MG63 (cell line): ENCODE measurements at places on chromosomes 5 and 9.

- no peak for DNase-seq
These were observed 69.3 kb downstream of the SLC1A1 start for GRCh38 chr9:4559261-4560182.

- peak; percentile 91 for DNase-seq
These were observed 624.6 kb downstream of the BNC2 start for GRCh38 chr9:16245756-16246440.

DNA sequence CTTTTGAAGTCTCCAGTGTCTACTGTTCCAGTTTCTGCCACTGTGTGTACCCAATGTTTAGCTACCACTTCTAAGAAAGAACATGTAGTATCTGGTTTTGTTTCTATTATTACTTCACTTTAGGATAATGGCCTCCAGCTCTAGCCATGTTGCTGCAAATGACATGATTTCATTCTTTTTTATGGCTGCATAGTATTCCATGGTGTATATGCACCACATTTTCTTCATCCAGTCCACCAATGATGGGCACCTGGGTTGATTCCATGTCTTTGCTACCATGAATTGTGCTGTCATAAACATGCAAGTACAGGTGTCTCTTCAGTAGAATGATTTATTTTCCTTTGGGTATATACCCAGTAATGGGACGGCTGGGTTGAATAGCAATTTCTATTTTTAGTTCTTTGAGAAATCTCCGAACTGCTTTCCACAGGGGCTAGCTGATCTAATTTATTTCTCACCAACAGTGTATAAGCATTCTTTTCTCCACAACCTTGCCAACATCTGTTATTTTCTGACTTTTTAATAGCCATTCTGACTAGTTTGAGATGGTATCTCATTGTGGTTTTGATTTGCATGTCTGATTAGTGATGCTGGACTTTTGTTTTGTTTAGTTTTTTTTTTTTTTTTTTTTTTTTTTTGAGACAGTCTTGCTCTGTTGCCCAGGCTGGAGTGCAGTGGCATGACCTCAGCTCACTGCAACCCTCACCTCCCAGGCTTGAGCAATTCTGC lies 68.9 kb downstream of the WDR41 start:
- no peak for DNase-seq

- DNase-seq = peak; percentile 33
These were observed 10.5 kb upstream of the GALNT10 start for GRCh38 chr5:154179846-154180710.

DNA sequence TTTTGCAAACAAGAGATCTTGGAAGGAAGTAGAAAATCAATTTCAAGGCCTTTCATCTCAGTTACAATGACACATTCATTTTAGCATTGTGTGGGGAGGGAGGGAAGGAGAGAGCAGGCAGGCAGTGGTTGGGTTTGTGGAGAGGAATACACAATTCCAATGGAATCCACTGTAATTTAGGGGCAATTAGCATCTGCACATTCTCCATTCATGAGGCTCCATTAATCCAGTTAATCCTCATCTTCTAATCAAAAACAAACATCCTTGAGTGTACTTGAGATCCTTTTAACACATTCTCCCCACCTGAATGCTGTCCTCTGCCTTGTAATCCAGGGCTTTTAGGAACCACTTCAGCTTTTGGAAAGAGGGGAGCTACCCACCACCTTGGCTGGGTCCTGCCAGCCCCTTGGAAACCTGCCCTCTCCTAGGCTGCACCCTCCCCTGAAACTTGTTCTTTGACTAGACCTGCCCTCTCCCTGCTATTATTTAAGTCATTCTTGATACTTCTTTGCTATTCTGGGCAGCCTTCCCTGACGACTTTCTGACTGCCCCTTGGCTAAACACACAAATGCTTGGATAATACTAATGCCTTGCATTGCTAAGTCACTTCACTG lies 271.2 kb downstream of the SLIT3 start:
- peak; percentile 44 for DNase-seq

GRCh38 chr5:82255844-82256243 lies 22.3 kb downstream of the RPS23 start:
- no peak for DNase-seq

GRCh38 chr9:14031060-14031414 lies 282.9 kb downstream of the NFIB start:
- DNase-seq = no peak

DNA sequence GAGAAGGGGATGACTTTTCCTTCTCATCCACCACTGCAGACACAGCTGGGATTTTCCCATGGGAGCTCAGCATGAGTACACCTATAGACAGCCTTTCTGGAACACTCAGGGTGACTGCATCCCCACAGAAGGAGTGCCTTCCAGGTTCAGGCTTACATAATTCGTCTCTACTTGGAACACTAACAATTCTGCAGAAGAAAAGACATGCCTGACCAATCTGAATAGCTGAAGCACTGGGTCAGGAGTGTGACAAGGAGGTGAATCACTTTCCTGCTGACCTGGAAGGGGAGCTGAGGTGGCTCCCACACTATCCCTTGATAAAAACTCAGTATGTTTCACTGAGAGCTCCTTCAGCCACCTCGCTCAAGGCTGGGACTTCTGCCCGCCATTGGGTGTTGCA lies 425.3 kb downstream of the TLR4 start:
- DNase-seq = peak; percentile 32

DNA sequence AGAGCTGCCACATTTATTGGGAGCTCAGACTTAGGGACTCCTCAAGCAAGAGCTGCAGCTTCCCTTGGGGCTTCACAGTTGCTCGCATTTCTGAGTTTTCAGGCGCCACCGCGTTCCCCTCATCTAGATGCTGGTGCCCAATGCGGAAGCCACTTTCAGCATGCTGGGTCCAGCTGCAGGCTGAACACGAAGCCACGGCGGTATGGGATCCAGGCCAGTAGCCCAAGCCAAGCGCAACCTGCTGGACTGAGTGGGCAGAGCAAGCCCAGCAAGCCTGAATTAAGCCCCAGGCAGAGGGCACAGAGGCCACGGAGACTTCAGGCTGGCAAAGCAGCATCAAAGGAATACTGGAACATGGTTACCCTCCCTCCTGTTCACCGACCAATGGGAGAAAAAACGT lies 391.5 kb downstream of the HTR1A start:
- no peak for DNase-seq

DNA sequence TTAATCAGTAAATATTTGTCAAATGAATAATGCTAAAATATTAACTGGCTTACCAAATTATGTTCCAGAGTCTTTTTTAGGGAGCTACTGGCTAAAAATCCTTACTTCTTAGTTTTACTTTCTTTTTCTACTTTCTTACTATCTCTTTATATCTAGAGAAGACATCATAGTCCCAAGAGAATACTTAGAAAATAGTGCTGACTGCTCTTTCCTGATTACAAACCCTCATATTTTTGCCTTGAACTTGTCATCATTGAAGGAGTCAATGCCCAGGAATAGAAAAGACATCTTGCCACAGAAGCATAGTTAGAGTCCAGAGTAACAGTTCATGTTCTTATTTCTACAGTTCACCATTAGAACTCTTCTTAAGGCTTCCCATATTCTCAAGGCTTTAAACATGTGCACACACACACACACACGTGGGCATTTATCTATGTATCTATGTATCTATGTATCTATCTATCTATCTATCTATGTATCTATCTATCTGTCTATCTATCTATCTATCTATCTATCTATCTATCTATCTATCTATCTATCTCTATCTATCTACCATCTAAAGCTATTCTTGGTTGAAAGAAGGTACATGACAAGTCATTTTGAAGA lies 654.3 kb downstream of the ANXA1 start:
- no peak for DNase-seq

- DNase-seq = no peak
These were observed 165.0 kb upstream of the GPR151 start for GRCh38 chr5:146680846-146681584.

DNA sequence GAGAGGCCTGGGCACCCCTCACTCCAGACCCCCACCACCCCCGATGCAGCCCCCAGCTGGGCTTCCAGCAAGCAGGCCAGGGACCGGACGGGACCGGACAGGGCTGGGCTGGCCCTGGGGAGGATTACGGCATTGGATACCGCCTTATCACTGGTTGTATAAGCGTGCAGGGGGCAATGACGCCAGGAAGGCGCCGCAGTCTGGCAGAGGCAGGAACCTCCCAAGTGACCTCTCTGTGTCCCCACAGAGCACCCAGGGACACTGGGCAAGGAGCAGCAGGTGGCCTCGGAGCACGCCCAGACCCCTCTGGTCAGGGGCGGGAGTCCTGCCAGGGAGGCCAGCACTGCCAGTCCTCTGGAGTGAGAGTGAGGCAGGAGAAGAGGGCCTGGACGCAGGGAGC lies 723 bp upstream of the LCN15 start:
- no peak for DNase-seq

- no peak for DNase-seq
These were observed 624.7 kb upstream of the ACO1 start for GRCh38 chr9:31759703-31760102.

- DNase-seq = no peak
These were observed 609.9 kb upstream of the ACO1 start for GRCh38 chr9:31774571-31774970.

DNA sequence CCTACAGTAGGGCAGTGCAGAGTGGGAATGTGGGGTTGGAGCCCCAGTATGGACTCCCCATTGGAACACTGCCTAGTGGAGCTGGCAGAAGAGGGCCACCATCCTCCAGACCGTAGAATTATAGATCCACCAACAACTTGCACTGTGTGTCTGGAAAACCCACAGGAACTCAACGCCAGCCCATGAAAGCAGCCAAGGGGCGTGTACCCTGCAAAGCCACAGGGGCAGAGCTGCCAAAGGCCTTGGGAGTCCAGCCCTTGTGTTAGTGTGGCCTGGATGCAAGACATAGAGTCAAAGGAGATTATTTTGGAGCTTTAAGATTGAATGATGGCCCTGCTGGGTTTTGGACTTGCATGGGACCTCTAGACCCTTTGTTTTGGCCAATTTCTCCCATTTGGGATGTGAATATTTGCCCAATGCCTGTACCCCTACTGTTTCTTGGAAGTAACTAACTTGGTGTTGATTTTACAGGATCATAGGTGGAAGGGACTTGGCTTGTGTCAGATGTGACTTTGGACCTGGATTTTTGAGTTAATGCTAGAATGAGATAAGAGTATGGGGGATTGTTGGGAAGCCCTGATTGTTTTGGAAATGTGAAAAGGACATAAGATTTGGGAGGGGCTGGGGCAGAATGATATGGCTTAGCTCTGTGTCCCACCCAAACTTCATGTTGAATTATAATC lies 266.8 kb downstream of the SEMA5A start:
- no peak for DNase-seq

GRCh38 chr5:127909066-127909465 lies 174.5 kb upstream of the SLC12A2 start:
- peak; percentile 48 for DNase-seq

DNA sequence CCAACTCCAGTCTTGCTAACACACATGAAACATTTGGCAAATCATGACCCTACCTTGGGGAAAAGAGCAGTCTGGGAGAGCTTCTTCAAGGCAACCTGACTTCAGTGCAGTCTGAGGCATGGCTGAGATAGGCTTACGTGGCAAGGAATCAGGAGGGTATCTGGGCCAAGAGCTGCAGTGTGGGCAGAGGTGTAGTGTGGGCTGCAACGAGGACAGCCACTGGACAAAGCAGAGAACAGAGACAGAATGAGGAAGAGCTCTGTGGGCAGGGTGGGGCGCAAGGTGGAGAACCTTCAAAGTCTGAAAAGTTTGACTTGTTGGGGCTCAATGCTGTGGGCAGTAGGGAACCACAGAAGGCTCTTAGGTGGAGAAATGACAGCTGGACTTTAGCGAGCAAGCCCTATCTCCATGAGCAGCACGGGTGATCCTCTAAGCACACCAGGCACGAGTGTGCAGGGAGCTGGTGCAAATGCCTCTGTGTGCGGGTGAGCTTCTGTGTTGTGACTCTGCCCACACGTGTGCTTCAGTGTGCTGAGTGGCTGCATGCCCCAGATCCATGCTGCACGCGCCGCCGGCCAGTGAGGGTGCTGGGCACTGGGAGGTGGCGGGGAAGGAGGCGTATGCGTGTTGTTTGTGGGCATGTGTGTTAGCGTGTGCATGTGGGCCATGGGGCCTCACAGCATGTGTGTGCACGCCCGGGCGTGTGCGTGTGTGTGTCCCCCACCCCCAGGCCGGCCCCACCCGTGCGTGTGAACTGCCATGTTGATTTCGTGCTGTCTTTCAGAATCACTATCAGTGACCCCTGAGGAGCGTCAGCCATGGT lies 23.3 kb downstream of the GOLGA2 start:
- no peak for DNase-seq

DNA sequence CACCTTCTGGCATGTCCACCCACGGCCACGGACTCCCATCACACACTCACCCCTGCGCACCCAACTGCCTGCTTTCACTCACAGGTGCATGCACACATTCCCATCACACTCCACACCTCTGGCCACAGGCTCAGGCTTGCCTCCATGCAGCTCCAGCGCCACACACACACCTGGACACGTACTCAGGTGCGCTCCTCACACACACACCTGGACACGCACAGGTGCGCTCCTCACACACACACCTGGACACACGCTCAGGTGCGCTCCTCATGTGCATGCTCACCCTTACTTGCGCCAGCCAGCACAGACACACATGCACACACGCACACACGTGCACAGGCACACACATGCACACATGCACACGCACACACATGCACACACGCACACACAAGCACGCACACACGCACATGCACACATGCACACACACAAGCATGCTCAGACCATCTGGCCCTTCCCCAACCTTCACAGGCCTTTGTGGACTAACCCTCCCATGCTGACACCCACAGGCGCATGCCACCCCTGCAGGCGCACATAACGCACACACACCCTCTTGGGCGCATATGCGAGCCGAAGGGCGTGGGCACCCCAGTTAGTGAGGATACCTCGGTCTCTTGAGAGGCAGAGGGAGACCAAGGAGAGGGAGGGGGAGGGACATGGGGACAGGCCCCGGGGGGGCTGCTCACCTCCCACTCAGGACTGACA lies 8.3 kb downstream of the GRIN1 start:
- DNase-seq = no peak

DNA sequence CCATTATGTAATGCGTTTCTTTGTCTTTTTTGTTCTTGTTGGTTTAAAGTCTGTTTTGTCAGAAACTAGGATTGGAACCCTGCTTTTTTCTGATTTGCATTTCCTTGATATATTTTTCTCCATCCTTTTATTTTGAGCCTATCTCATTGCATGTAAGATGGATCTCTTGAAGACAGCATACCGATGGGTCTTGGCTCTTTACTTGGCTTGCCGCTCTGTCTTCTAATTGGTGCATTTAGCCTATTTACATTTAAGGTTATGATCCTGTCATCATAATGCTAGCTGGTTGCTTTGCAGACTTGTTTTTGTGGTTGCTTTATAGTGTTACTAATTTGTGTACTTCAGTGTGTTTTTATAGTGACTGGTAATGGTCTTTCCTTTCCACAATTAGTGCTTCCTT lies 13.3 kb upstream of the CDKN2B start:
- DNase-seq = no peak

DNA sequence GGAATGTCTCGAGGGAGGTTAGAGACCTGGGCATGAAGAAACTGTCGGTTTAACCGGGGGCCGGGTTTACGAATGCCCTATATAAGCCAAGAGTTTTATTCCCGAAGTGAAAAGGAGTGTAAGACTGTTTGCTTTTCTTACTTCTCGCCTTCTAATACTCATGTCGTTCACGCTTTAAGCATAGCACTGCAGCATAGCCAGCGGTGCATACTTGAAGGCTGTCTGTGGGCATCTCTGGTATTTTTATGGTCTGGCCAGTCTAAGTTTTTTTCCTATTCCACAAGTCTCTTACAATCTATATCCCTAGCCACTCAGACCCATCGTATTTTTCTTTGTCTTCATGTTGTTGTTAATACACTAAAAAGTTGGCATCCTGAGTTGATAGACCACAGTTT lies 1.2 kb downstream of the UHRF2 start:
- DNase-seq = no peak

GRCh38 chr9:121863955-121864354 lies 212.5 kb downstream of the DAB2IP start:
- no peak for DNase-seq

- peak; percentile 15 for DNase-seq
These were observed 83.9 kb upstream of the GRAMD2B start for GRCh38 chr5:126339215-126339805.
